ENCODE measurements at places on chromosomes 12 and 14.
A peak's percentile ranks its signal among the peaks of the same experiment; 100 is the strongest.

GRCh38 chr14:95061317-95062093 is 95.8 kb downstream of the DICER1 start:
- no peak for DNase-seq

- no peak for DNase-seq
These were observed 37.2 kb upstream of the TUBA1C start for GRCh38 chr12:49227713-49228112.

- DNase-seq, result peak; percentile 46
These were observed 122.7 kb downstream of the SLC38A6 start for GRCh38 chr14:61103541-61104339.

DNA sequence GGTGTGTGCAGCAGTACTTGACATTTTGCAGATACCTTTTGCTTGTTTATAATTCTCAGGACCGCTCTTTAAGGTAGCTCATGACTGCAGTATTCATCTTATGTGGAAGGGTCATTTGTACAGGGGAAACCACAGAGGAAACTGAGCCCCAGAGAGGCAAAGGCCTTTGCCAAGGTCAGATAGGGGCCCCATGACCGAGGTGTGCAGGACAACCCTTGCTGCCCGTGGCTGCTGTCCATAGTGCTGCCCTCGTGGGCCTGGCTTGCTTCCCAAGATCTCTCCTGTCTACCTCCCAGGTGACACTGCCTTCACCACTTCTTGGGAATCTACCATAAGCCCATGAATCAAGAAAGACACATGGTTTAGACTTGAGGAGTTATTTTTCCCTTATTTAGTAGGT is 198.7 kb upstream of the BCL2L14 start:
- DNase-seq, result no peak

DNA sequence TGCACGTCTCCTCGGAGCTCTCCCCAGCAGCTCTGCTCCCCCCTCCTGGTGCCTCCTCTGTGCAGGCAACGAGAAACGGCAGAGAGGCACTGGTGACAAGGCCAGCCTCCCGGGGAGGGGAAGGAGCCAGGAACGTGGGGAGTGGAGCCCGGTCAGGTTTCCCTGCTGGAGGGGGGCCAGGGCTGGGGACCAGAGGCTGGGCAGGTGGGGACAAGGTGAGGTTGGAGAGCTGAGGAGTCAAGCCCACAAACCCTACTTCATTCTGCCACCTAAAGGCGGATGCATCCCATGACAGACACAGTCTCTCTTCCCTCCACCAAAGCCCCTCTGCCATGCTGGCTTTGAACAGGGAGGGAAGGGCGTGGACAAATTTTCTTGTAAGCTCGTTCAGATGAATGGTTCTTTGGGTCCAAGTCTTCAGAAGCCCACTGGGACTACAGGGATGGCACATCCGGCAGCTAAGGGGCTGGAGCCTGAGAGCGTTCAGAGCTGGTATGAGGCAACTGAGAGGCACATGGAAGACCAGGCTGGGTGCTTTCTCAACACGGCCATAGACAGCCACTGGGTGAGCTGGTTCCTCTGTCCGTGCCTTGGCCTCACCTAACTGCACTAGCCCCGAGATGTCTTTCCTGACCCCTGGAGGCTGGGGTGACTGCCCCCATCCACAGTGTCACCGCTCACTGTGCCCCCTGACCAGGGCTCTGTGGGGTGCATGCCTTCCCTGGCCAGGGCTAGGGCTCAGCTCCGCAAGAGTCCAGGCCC is 105.9 kb downstream of the RBM19 start:
- no peak for DNase-seq

- no peak for DNase-seq
These were observed 150.2 kb downstream of the CCDC91 start for GRCh38 chr12:28340261-28341045.

DNA sequence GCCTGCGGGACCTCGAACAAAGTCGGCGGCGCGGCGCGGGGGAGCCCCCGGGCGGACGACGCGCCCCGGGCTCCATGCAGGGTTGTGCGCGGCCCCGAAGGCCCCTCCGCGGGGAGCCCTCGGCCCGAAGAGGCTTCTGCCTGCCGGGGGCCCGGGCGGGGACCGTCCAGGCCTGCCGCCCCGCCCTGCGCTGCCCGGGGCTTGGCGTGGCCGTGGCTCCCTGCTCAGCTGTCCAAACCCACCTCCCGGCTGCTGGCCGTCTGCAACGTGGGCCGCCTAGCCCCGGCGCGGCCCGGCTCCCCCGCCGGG is 670 bp downstream of the DYRK2 start:
- DNase-seq, result no peak

DNA sequence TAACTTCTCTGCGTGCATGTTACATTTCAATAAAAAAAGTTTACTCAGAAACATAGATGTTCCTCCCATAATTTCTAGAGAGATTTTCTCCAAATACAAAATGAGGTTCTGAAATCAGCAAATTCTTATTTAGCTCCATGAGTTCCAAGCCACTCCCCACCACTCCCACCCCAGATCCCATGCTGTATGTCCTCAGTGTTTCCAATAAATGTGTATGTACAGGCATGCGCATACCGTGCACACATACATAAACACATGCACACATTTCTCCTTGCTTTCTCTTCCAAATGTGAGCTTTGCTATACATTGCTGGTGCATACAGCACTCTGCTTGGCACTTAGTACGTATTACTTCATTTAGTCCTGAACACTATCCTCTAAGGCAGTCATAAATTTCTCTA is 209.7 kb downstream of the MSRB3 start:
- DNase-seq, result no peak

- peak; percentile 51 for DNase-seq
These were observed at the start of gene PPP1R36 for GRCh38 chr14:64549791-64550620. Gene PPP1R36 (plus strand): TSS chr14:64549961. CDS start chr14:64549998, 37 bp downstream.

- peak; percentile 78 for DNase-seq
These were observed at the start of gene LRP1 for GRCh38 chr12:57127726-57128518. Gene LRP1 (plus strand): TSS chr12:57128483. CDS start chr12:57128965, 482 bp downstream.

- no peak for DNase-seq
These were observed 450.4 kb downstream of the LRFN5 start for GRCh38 chr14:42057111-42057510.

GRCh38 chr12:23757541-23757962 is 191.9 kb downstream of the SOX5 start:
- no peak for DNase-seq
